ENCODE measurements at places on chromosomes 16 and 17. TPM values are rescaled to one million over a fixed set of nuclear protein-coding genes. Genes with fewer than 3 reads are reported as not detected.

UNK gene
- polyA plus RNA-seq, result 7.8 TPM

STX1B gene
- polyA plus RNA-seq, result not detected

DNA sequence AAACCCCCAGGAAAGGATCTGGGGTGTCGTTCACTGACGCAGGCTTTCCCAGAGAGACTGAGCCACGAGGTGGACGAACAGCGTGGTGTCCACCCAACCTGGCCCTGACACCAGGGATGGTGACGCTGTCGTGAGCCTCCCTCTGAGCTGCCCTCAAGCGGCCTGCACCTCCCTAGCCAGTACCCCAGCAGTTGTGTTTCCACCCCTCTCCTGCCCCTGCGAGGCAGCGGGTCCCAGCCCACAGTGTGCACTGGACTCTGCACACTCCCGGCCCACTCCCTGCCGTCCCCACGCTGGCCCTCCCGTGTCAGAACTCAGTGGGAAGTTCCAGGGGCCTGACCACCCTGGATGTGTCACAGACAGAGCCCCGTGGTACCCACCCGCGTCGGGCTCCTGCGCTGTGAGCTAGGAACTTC, 39.8 kb downstream of the CBFA2T3 start:
- peak; percentile 52 for DNase-seq

RNF112 gene
- polyA plus RNA-seq, result 0.56 TPM
